ENCODE measurements at places on chromosomes 3 and 15. TPM values are rescaled to one million over a fixed set of nuclear protein-coding genes. Genes with fewer than 3 reads are reported as not detected.

Gene GATA2
- 87.3 TPM for total RNA-seq

- DNase-seq: no peak
Measured at GRCh38 chr3:147360646-147361453, 45.5 kb downstream of the ZIC4 start.

DNA sequence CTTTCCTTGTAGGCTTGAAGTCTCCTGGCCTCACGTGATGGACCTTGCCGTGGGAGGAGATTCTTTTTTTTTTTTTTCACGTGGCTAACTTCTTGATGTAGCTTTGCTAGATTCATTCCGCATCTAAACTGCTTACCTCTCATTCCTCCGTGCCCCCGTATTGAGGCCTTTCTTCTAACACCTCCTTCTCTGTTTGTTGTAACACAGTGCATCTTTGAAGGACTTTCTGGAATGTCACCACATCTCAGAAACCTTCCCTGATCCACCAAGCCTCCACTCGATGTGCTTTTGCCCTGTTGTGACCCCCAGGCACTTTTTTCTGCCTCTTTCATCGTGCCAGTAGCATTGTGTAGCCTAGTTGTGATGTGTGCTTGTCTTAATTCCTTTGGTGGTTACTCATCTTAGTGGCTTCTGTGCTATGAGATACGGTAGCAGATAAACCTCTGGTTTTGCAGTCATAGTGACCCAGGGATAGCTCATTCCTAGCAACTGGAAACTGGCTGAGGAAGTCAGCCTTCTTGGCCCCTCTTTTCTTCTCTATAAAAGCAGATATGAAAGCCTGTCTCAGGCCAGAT, 1.6 kb upstream of the BNC1 start:
- peak; percentile 98 for DNase-seq

GRCh38 chr15:49675041-49675440, 54.2 kb downstream of the DTWD1 start:
- peak; percentile 88 for DNase-seq

DNA sequence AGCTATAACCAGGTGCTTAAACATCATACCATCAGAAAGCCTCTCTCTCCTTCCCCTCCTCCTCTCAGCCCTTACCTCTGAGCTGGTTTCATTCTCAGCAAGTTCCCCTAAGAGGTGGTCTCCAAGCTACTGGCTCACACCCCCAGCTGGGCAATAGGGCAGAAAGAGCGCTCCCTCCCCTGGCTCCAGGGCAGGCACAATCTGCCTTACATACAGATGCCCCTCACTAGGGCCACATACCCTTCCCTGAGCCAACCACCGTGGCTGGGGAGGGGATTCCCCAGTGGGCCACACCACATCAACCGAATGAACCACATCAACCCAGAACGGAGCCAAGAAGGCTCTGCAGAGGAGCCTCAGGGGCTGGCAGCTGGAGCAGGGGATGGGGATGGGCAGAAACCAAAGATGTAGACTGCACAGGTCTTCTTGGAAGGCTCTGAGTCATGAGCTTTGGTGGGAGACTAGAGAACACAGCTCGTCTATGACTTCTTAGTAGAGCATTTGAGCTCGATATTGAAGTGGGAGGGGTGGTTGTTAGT, 4.6 kb upstream of the FBLN2 start:
- DNase-seq: peak; percentile 88

All from HFFc6 (cell line).